ENCODE measurements at places on chromosomes 7 and 10. TPM values are rescaled to one million over a fixed set of nuclear protein-coding genes. Genes with fewer than 3 reads are reported as not detected.

Gene GPR15LG
- not detected for total RNA-seq

Gene SKIDA1
- total RNA-seq, result 11.4 TPM

Gene VSTM4
- 30.1 TPM for total RNA-seq

Gene TAS2R5
- total RNA-seq, result 8.6 TPM

Gene SH2D4B
- total RNA-seq, result not detected

Gene PIK3CG
- total RNA-seq, result 3.4 TPM

Gene TBXAS1
- total RNA-seq, result 5.9 TPM

Gene CYP17A1
- 0.33 TPM for total RNA-seq

Gene STN1
- 22.4 TPM for total RNA-seq

Gene PTPRZ1
- 221 TPM for total RNA-seq

Gene WDR86
- total RNA-seq, result 19.7 TPM

Gene COL13A1
- total RNA-seq, result 8.1 TPM

Gene MTPN
- 138 TPM for total RNA-seq

Gene ZNF117
- total RNA-seq, result 52.7 TPM

Gene MOGAT3
- total RNA-seq, result not detected

Gene MYH16
- not detected for total RNA-seq

Gene NKX1-2
- total RNA-seq, result not detected

Gene SUN3
- not detected for total RNA-seq

Gene PPIA
- total RNA-seq, result 863 TPM

Gene TMEM184A
- total RNA-seq, result 3.5 TPM

Gene LRRD1
- total RNA-seq, result 0.44 TPM

Gene CRYGN
- total RNA-seq, result not detected

Measured in camera-type eye (tissue), 1 donor.